ENCODE measurements at places on chromosomes 11 and 22.

DNA sequence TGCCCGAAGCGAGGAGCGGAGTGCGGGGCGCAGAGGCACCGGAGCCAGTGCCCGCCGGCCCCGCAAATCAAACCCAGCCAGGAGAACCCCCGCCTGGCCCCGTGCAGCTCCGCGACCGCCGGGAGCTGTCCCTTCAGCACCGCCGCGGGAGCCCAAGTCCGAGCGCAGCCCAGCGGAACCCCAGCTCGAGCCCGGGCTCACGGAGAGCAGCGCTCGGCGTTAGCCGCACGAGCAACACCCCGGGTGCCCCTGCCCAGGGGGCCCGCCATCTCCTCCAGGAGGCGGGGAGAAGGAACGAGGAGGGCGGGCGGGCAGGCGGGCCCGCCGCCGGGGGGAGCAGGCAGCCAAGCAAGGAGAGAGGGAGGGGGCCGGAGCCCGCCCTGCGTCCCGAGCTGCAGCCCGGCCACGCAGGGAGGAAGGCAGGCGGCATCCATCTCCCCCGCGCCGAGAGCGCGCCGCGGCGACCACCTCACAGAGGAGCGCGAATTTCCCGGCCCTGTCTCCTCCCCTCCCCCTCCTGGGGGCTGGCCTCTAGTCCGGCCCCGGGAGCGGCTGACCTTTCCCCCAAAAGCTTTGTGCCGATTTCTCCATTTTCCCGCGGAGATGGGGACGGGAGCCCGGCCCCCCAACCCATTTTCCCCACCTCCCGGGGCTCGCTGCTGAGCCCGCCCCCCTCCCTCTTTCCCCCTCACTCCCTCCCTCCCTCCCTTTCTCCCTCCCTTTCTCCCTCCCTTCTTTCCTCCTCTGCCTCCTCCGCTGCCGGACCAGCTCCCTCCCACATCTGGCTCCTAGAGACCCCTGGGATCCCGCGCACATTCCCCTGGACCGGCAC lies 621 bp downstream of the KCNC1 start:
- peak; percentile 93 for DNase-seq

GRCh38 chr22:43239193-43239780 lies 52.4 kb upstream of the TTLL12 start:
- no peak for DNase-seq

GRCh38 chr11:115996125-115996807 lies 492.1 kb upstream of the CADM1 start:
- DNase-seq, result no peak

- DNase-seq, result no peak
These were observed 82.0 kb downstream of the SLC1A2 start for GRCh38 chr11:35337136-35337913.

DNA sequence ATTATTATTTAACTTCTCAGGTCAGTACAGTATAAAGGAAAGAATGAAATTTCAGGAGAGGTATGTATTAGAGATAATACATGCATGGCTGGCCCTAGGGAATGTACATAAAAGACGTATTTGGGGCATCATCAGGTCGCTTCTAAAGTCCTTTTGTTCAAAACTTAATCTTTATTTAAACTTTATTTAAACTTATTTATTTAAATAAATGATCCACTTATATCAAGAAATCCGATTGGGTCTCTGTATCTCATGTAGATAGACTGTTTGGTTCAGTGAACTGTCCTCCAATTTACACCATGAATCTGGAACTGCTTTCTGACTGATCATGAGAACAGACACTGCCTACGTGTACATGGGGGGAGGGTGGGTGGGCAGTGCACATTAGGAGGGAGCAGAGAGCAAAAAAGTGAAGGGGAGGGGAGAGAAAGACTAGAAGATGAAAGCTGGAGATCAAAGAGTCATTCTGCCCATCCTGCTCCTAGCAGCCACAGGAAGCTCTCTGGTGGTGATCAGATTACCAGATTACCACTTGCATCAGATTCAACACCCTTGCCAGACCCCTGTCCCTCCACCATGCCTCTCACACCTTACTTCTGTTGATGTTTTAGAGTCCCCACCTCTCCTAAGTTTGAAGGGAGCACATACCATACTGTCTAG lies 92.1 kb upstream of the MTMR2 start:
- DNase-seq, result no peak

- no peak for DNase-seq
These were observed 6.5 kb downstream of the APOL2 start for GRCh38 chr22:36232715-36233401.

GRCh38 chr11:14093065-14093464 lies 130.5 kb downstream of the SPON1 start:
- no peak for DNase-seq

DNA sequence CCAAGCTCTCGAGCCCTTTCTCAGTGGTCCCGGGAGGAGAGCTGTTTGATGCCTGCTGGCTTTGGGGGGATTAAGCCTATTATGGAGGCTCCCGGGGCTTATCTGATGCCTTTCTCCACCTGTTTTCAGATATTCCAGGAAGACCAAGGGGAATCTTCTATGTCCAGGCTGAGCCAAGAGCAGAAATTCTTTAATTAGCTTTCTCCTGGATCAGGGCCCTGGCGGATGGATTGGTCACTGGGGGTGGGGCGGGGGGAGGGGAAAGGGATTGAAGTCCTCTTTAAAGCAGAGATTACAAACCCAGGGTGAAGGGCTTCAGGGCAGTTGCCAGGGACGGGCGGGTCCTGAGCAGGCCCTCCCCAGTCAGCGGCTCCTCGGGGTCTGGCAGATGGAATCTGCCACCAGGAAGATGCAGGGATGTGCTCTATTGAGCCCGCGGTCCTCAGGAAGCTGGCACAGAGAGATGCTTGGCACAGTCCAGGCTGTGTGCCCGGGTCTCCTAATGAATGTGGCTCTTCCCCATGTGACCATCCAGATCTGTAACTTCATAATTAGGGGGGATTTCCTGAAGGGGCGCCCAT lies 33.6 kb downstream of the MACROD1 start:
- DNase-seq, result no peak

DNA sequence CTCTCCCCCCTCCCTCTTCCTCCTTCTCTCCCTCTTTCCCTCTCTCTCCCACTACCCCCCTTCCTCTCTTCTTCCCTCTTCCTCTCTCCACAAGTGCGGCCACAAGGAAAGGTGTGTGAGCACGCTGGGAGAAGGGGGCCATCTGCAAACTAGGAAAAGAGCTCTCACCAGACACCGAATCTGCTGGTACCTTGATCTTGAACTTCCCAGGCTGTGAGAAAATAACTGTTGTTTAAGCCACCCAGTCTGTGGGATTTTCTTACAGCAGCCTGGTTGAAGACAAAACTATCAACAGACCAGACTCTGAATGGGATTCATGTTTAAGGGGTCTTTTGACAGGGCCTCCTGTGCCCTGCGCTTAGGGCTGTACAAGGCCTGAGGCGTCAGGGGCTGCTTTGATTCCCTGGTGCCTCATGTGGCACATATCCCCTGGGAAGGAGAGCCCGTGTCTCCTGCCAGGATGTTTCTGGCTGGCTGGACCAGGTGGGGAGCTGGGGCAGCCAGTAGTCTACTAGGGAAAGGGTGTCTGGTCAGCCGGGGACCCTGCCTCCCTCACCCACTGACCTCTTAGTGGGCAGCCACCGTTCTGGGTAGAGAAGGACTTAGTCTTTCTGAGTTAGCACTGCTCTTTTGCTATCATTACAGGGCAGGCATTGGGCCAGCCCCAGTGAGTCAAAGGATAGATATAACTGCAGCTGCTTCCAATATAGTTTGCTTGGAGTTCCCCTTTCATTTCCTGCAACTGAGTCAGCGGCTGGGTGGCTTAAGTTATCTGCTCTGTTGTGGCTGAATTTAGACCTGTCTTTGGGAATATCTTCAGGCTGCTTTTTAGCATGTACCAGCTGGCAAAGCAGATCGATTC lies 6.2 kb downstream of the PANX1 start:
- no peak for DNase-seq

GRCh38 chr11:70876685-70877084 lies 375.7 kb downstream of the SHANK2 start:
- no peak for DNase-seq

DNA sequence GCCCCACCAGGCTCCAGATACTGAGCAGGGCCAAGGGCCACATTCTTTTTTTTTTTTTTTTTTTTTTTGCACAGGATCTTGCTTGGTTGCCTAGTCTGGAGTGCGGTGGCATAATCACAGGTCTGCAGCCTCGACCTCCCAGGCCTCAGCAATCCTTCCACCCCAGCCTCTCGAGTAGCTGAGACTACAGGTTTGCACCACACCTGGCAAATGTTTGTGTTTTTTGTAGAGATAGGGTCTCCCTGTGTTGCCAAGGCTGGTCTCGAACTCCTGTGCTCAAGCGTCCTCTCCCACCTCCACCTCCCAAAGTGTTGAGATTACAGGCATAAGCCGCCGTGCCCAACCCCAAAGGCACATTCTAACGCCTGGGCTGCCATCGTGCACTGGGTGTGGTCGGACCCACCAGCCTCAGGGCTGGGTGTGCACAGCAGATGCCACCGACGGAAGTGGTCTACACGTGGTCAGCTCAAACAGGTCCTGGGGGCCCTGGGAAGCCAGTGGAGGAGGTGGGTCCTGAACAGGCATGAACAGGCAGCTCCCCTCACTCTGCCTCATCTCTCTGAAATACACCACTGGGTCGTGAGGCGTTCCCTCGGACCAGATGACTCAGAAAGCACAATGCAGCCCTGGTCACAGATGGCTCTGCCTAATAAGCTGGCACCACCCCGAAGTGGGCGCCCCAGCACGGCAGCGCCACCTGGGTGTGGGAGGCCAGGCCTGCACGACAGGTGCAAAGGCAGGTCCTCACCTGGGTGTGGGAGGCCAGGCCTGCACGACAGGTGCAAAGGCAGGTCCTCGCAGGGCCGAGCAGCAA lies 5.1 kb upstream of the B4GALNT4 start:
- DNase-seq, result peak; percentile 10

DNA sequence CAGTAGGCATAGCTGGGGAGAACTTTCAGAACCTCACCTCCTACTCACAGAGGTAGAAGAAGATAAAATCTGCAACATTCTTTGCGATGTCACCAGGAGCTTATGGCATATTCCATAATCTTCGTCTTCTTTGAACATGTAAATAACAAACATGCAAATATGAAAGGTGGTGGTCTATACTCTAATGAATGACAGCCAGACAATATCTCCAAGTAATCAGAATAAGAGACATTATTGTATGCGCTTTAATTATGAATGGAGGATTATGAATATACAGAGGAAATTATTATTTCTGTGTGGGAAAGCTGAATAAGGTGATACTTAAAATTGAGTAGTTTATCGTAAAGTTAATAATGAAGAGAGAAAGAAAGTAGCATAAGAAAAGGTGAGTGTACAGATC lies at the start of gene OR52B4:
TSS of gene OR52B4 (minus strand) at position 101 of the 400 bp plus-strand sequence. CDS start at position 10, 91 bp downstream.
- DNase-seq, result no peak

All from nephron progenitor cell (in vitro differentiated cells).